ENCODE measurements at places on chromosomes 2 and 18.

GRCh38 chr2:211875488-211875887 is 663.1 kb downstream of the ERBB4 start:
- DNase-seq, result no peak

DNA sequence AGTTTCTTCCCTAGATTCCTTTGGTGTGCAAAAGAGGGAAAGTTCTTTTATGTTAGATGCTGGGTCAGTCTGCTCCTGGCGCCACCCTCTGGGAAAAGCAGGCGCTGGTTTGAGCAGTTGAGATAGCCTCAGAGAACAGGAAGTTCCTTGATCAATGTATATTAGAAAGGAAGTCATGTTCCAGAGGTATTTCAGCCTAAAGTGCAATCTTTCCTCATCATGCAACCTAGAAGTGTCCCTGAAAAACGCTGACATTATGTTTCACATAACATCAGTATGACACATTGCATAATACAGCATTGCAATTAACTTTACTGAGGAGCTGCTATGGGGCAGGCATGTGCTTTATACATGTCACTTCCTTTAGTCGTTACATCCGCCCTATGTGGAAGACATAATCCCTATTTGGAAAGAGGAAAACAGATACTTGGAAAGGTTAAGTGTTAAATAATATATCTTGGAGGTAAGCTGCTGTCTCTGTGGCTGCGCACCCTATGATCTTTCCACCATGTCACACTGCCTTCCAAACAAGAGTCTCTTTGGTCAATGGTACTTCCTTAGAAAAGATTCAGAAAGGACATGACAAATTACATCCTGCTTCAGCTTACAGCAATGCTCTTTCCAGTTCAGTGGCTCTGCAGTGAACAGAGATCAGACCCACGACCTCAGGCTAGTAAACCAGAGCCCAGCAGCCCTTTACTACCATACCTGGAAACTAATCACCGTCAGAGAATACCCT is 369.7 kb downstream of the RAD51AP2 start:
- no peak for DNase-seq

GRCh38 chr18:22977847-22978701 is 44.9 kb downstream of the RBBP8 start:
- no peak for DNase-seq

DNA sequence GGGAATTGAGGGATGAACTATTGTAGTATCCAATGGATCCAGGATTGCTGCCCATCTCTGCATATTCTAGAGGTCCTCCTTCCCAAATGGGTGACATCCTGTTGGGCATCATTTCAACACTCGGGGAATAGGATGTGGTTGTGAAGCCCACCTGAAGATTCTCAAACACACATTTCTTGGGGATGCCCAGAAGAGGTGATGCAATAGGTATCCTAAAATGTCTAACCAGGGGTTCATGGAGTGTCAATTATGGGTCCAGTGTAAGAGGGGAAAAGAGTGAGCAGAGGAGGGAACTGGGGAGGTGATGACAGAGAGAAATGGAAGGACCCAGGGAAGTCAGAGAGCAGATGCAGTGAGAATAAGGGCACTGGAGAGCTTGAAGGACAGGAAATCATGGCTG is 52.1 kb downstream of the POLE4 start:
- DNase-seq, result no peak

DNA sequence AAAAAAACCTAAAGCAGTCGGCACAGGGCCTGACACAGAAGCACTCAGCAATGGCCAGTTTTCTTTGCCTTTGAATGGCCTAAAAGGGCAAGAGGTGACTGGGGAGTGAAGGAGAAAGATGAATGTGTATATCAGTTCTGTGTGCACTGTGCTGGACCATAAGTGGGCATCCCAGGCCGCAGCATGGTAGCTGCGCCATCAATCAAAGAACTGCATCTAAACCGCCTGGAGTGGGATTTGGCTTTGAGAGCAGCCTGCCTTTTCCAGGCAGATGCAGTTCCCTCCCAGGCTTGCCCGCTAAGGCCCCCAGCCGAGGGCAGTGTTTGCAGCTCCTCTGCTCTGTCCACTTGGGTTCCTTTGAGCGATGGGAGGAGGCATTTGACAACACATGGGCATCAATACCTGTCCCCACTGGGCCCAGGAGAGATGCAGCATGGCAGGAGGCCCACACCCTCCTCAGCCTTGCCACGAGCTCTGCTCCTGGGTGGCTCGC is 144.1 kb downstream of the FAM210A start:
- DNase-seq, result no peak

- no peak for DNase-seq
These were observed 103.3 kb downstream of the COL6A3 start for GRCh38 chr2:237310515-237311114.

DNA sequence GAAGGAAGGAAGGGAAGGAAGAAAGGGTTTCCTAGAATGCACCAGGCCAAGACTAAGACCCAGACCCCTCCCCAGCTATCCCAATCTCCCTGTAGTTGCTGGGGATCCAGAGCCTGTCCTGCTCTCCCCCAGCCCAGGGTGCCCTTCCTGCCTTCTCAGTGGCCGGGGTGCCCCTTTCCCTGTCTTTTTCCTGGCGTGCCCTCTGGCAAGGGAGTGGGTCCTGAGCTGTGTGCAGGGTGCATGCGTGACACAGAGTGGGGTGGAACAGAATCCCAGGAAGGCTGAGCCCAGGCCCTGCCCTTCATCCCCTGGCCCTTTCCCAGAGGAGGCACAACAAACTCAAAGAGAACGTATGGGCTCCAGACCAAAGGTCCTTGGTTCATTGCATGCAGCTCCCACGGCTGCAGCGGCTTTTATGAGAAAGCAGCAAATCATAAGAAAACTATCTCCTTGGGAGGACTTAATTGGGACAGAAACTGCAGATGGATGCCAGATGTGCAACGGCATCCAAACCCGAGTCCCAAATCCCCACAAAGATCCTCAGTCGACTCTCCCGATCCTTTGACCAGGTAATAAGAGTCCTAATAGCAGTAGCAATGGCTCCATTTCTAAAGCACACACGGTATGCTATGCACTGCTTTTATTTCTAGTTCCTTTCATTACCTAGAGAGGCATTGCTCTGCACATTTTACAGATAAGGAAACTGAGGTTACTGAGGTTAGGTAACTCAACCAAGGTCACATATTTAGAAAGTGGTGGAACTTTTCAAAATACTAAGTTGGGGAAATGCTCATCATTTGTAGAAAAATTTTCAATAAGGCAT is 12.7 kb upstream of the ARID5A start:
- DNase-seq, result no peak

GRCh38 chr2:166104773-166105172 is 23.0 kb downstream of the SCN1A start:
- DNase-seq, result no peak

- DNase-seq, result no peak
These were observed 108.3 kb downstream of the PIEZO2 start for GRCh38 chr18:11040823-11041656.

DNA sequence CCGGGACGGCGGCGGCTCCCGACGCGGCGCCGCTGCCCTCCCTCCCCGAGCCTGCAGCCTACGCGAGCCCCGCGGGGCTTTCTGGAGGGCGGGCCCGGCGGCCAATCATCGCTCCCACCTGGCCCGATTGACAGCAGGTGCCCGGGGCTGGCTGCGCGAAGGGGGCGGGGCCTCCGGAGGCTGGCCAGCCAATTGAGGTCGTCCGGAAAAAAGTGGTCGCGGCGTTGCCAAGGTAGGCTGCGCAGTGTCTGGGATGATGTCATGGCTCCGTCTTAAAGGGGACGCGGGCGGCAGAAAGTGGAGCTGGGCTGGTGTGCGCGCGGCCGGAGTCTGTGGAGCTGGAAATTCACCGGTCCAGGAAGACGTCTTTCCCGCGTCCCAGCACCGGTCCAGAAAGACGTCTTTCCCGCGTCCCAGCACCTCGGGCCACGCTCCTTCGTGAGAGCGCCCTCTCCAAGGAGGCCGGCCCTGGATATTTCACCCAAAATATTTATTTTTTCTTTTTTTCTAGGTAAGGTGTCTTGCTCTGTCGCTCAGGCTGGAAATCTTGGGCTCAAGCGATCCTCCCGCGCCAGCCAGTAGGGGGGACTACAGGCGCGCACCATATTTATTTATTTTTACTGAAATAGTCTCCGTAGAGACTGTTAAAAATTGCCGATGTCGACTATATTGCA is at the start of gene ACTR1B:
TSS of gene ACTR1B (minus strand) at position 83 of the 674 bp plus-strand sequence. CDS start 154 bp downstream, outside the sequence.
- DNase-seq, result peak; percentile 97

GRCh38 chr2:14828968-14829367 is 196.5 kb downstream of the LRATD1 start:
- no peak for DNase-seq

DNA sequence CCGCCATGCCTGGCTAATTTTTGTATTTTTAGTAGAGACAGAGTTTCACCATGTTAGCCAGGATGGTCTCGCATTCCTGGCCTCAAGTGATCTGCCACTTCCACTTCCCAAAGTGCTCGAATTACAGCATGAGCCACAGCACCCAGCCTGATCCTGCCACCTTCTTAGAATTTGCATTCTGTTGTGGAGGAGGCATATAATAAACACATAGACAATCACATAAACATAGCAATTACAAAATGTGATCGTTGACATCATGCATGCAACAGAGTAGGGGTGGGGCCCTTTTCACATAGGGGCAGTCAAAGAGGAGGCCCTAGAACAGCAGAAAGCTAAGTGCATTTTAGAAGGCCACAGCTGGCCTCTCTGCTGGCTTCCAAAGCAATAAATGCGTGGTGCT is 39.9 kb upstream of the TSPYL6 start:
- DNase-seq, result no peak

DNA sequence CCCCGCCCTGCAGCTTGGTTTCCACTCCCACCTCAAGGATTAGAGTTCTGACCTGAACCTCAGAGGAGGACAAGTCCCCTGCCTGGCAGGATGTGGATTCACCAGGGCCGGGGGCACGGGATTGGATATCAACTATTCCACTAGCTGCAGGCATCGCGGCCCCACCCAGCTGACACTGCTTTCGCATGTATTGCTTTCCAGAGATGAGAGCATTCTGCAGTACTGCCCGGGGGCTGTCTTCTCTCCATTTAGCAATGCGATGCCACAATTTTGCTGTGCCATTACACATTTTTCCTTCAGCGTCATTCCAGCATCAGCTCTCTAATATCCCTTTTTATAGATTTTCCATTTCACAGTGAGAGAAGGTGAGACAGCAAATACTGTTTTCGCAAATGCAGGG is 42.0 kb downstream of the CTIF start:
- DNase-seq, result no peak

GRCh38 chr2:28618221-28619141 is 122.6 kb downstream of the PLB1 start:
- DNase-seq, result no peak

All from stimulated activated CD8-positive, alpha-beta memory T cell treated with anti-CD3 and anti-CD28 coated beads, Interleukin-4, amount 100 ng/mL, for 1 hour (primary cell).